Stimulated activated CD8-positive, alpha-beta memory T cell treated with anti-CD3 and anti-CD28 coated beads, Interleukin-2, amount 100 ng/mL, for 48 hours (primary cell): ENCODE measurements at places on chromosomes 1 and 21.

GRCh38 chr1:99675994-99676393 lies 30.1 kb downstream of the PALMD start:
- no peak for DNase-seq

GRCh38 chr21:46035809-46036695 lies 54.5 kb downstream of the COL6A1 start:
- no peak for DNase-seq

DNA sequence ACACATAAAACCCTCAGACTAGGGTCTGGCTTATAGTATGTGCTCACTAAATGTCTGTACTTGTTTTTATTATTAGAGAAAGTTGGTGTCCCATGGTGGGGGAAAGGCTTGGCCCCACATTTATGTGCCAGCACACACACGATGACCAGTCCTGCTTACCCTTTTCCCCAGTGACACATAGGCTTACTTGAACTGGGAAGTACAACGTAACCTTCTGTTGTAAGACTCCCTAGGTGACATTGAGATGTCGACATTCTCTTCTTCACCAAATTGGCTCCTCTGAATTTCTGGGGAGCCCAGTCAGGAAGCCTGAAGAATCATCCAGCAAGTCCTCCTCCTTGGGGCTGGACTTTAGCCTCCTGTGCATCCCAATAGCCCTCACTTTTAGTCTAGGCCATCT lies 1.7 kb upstream of the MECR start:
- DNase-seq: no peak

DNA sequence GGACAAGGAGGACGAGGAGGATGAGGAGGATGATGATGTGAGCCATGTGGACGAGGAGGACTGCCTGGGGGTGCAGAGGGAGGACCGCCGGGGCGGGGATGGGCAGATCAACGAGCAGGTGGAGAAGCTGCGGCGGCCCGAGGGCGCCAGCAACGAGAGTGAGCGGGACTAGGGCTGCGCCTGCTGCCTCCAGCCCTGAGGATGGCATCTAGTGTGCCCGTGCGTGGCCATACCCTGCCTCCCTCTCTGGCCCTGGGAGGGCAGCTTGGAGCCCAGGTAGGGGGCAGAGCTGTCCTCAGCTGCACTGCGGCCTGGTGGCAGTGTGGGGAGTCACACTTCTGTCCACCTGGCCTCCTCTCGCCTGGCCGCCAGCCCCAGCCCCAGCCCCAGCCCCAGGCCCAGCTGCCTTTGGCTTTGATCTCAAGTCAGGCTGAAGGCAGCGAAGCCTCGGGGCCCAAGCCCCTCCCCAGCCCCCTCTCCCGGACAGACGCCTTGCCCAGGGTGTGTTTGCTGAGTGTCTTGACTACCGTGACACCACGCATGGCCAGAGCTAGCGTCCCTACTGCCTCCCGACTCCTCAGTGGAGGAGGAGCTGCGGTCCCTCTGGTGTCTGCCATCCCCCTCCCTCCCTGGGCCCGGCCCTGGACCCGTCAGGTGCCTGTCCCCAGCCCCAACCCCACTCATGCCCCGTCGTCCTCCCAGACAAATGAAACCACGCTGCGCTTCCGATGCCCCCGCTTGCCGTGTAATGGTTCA lies 155.2 kb downstream of the PEX14 start:
- no peak for DNase-seq

DNA sequence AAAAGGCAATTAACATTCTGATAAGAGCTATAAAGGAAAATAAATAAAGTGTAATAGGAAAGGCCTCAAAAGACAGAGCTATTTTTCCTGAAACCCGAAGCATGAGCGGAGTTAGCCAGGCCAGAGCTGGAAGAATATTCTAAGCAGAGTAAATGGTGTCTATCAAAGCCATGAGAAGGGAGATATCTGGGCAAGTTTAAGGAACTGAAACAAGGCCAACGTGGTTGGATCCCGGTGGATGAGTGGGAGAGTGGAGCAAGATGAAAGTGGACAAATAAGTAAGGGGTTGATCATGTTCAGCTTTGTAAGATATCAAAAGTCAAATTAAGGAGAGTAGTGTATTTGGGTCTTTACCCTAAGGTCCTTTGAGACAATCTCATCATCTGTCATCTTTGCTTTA lies 234.0 kb downstream of the TM2D1 start:
- DNase-seq: no peak

DNA sequence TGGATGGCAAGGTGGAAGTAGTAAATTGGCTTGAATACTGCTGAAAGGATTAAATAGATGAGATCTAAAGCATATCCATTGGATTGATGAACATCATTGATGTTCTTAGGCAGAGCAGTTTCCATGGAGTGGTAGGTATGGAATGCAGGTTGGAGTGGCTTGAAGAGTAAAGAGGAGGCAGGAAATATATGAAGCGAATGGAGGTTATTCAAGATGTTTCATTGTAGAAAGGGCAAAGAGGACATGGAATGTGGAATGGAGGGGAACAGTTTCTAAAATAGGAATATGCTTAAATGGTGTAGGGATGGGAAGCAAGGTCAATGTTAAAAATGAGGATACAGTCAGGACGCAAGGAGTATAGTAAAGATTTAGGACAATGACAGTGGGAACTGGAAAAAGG lies 6.1 kb downstream of the OSBPL9 start:
- DNase-seq: no peak

DNA sequence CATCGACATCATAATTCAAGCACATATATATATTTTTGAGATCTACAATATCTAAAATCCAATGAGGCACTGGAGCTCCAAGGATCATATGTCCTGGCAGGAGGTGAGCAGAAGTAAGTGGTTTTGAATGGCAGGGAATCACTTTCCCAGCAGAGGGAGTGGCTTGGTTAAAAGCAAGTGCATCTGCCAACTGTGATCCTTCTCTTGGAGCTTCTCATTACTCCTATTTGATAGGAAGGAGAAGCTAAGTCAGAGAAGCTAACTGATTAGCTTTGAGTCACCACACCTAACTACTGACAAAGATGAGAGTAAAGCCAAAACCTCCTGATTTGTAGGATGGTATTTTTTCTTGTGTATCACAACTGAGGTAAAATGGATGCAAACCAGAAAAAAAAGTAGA lies 55.0 kb downstream of the ALG14 start:
- DNase-seq: no peak

- DNase-seq: no peak
Measured at GRCh38 chr1:12344596-12345349, 114.9 kb downstream of the VPS13D start.

GRCh38 chr1:108592030-108592759 lies 32.3 kb downstream of the EEIG2 start:
- DNase-seq: no peak

DNA sequence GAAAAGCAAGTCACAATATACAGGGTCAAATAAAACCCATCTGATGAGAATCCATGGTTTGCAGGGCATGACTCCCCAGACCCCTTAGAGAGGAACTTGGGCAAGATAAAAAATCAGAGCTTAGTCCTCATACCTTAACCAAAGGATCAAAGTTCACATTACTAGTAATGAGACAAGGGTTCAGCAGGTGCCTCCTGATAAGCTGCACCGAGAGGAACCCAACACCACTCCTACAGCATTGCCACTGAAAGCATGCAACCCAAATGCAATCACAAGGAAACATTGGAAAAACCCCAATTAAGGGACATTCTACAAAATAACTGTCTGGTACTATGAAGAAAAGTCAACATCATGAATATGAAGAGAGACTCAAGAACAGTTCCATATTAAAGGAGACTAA lies 29.7 kb downstream of the CCDC185 start:
- DNase-seq: no peak

DNA sequence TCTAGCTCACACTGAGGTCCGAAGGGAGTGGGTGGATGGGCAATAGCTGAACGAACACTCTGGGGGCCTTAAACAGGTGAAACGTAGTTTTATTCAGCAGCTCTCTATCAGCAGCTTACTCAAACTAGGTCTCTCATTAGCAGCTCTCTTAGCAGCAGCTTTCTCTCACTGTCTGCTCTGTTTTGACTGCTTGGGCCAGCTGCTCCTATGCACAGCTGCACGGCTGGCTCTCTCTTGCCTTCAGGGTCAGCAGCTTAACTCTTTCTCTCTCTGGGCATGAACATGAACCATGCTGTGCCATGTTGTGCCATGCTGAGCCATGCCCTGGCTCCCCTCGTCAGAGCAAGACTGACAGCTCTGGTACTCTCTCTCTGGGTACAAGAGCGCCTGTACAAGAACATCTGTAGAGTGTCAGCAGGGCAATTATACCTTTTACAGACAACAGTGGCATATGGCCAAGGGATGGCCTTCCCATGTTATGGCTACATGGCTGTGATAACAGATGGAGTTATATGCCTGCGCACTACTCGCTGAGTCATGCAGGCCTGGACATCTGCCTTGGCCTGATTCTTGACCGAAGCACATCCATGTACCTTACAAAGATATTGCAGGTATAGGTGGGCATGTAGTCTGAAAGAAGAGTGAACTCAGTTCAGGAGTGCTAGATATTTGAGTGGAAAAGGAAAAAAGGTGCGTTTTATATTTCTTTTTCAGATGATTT lies 152.4 kb downstream of the LEPR start:
- no peak for DNase-seq

DNA sequence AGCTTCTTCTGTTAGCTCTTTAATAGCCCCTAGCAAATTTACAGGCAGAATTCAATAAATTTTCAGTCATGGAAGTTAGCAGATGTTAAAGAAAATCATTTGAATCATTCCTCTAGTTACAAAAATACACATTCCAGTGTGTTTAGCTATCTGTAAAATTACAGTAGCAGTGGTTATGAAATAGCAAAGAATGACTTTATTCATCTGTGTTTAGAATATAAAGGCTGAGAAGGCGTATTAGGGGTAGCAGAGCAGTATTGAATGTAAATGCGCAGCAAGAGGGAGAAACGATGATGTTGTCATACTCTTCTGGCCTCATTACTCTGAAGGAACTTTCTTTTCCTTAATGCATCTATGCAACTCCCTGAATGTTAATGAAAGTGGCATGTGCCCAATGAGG lies 106.2 kb upstream of the CYYR1 start:
- no peak for DNase-seq

GRCh38 chr21:45285266-45285931 lies 2.3 kb downstream of the POFUT2 start:
- DNase-seq: no peak

- DNase-seq: no peak
Measured at GRCh38 chr1:182784556-182785171, 4.9 kb upstream of the NPL start.

GRCh38 chr1:46517010-46517600 lies 27.5 kb downstream of the DMBX1 start:
- DNase-seq: no peak

GRCh38 chr1:14630986-14631385 lies 32.5 kb downstream of the KAZN start:
- no peak for DNase-seq

- no peak for DNase-seq
Measured at GRCh38 chr1:89878256-89878655, 57.4 kb downstream of the LRRC8D start.

DNA sequence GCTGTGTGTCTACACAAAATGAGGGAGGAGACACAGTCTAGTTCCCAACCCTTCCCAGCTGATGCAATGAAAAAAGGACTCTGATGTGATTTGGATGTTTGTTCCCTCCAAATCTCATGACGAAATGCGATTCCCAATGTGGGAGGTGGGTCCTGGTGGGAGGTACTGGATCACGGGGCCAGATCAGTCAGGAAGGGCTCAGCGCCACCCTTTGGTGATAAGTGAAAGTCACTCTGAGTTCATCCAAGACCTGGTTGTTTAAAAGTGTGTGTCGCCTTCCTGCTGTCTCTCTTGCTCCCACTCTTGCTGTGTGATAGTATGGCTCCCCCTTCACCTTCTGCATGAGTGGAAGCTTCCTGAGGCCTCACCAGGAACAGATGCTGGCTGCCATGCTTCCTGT lies 63.2 kb downstream of the GNG4 start:
- no peak for DNase-seq

DNA sequence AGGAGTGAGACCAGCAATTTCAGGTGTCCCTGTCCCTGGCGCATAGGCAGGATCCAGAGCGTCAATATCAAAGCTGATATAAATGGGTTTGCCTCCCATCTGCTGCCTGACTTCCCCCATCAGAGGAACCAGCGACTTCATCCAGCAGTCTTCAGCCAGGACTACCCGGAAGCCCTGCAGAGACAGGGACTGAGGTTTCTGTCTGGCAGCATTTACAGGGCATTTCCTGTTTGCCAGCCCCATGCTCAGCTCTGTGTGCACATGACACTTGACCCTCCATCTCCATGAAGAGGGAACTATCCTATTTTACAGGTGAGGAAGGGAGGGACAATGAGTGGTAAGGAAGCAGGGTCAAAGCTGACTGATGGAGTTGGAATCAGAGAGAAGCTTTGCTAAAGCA lies 7.2 kb downstream of the AGMAT start:
- no peak for DNase-seq

- no peak for DNase-seq
Measured at GRCh38 chr1:66769512-66770229, 17.4 kb downstream of the DYNLT5 start.

DNA sequence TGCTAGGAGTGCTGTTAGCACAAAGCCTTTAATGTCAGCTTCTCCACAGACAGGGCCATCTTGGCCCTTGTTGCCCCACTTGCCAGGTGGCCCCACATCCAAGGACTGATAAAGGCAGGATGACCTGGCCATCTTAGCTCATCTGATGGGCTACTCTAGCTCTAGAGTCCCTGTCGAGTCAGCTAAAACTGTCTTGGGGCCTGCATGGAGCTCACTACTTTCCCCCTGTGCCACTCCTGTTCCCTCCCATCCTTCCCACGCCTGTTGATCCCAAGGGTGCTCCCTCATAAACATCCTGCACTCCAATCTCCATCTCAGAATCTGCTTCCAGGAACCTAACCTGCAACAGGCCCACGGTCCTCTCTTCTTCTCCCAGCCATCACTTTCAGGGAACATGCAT lies 652 bp upstream of the GPX7 start:
- no peak for DNase-seq

- DNase-seq: no peak
Measured at GRCh38 chr1:92123868-92124267, 43.7 kb downstream of the BTBD8 start.

DNA sequence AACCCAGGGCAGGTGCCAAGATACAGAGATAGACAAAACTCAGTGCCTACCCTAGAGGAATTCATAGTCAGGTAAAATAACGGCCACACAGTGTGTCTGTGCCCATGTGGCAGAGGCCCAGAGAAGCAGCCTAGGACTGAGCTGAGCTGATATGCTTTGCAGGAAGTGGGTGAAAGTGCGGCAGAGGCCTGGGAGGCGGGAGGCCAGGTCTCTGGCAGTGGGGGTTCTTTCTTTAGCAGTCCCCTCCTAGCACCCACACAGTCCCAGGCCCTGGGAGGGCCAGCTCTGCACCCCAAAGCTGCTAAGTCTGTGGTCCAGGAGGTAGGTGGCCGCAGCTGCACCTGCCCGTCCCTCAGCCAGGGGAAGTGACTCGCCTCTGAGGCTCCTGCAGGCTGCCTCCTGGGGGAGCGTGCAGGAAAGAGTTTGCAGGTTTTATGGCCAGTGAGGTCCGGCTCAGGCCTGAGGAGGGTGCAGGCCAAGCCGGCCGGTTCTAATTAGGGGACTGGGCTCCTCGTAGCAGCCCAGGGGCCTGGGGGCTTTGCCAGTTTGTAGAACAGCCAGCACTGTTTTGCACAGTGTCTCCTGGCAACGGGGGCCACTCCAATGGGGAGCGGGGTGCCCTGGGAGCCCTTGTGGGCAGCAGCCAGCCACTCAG lies 107.9 kb downstream of the SPSB1 start:
- DNase-seq: no peak
